Non-pigmented ciliary epithelial cell (primary cell): ENCODE measurements at places on chromosomes 1 and 21.

DNA sequence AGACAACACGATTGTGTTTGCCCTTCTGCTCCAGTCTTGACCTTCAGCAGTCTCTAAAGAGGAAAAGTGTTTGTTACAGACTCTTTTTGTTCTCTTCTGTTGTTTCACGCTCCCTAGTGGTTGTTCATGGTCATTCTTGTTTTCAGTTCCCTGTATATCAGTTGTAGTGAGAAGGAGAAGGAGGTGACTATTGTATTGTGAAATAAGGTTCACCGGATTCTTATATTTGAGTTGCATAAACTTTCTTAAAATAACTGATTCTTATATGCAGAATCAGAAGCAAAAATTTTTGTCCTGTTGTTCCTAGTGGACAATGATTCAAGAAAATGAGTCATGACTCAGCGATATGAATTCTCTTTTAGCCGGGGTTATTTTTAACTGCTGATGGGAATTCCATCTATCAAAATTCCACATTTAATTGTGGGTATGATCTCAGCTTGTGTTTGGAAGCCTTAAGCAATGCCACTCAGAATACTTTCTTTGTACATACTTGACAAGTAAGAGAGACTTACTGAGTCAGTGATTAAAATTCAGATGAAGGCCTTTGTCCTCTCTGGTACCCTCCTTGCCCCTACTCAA, 152.2 kb downstream of the CLEC20A start:
- peak; percentile 82 for DNase-seq

DNA sequence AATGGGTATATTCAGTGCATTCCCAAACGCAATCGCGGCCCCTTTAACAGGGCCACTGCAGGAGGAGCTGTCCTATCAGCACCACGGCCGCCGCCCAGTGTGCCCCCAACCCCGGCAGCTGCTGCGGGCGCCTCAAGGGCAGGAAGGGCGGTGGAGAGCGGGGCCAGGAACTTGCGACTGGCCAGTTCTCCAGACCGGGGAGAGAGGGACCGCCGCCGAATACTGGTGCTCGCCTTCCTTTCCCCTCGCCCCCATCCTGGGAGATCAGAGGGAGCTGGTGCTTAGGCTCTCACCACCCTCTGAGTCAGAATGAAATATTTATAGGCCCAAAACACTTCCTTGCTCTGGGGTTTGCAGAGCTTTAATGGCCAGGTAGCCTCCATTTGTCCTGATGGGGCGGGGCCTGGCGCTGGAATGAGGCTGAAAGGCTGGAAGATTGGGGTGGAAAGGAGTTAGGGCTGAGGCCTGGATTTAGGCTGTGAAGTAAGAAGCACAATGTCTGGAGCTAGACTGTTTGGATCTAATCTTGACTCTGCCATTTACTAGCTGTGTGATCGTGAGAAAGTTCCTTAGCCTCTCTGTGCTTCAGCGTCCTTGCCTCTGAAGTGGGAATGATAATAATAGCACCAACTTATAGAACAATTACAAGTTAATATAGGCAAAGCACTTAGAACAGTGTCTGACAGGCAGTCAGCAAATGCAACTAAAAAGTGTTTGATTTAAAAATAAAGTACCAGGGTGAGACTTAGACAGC, 75.5 kb downstream of the NAV1 start:
- DNase-seq: no peak

DNA sequence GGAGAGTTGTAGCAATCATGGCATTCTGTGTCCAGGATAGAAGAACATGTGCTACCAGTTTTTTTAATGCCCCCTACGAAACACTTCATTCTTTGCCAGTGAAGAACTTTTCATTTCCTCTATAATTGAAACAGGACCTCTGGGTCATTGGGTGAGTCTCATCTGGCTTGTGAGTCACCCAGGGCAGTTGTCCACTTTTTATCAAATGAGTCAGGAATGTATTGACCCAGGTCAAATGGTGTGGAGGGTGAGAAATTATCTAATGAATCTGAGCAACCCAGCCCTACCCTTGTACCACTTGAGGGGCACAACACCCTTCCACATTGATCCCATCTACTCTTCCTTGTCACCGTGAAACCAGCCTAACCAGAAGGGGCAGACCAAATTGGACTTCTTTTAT, 417.3 kb upstream of the PROX1 start:
- no peak for DNase-seq

- peak; percentile 47 for DNase-seq
Observed at GRCh38 chr1:69737527-69738185, 169.9 kb downstream of the LRRC7 start.
